ENCODE measurements at places on chromosomes 1 and 21. TPM values are rescaled to one million over a fixed set of nuclear protein-coding genes. Genes with fewer than 3 reads are reported as not detected.

GRCh38 chr1:19370453-19371170 is 58.5 kb downstream of the SLC66A1 start:
- no peak for DNase-seq
- no peak overlapping the region for H3K4me3 ChIP-seq
- H3K27ac ChIP-seq = no peak overlapping the region
- no peaks in the 10 kb centered on the region for H3K27me3 ChIP-seq

GRCh38 chr1:181804989-181805388 is 256.5 kb downstream of the ZNF648 start:
- no peak for DNase-seq
- no peaks in the 10 kb centered on the region for H3K27me3 ChIP-seq
- no peaks in the 10 kb centered on the region for H3K36me3 ChIP-seq
- no peaks in the 10 kb centered on the region for H3K4me1 ChIP-seq

- no peak overlapping the region for H3K4me3 ChIP-seq
- DNase-seq = no peak
- H3K27ac ChIP-seq = no peak overlapping the region
- no peaks in the 10 kb centered on the region for H3K36me3 ChIP-seq
- H3K27me3 ChIP-seq = no peaks in the 10 kb centered on the region
- H3K4me1 ChIP-seq = peaks cover 3% of the 10 kb centered on the region
Measured at GRCh38 chr1:89005286-89006151, 13.1 kb upstream of the KYAT3 start.

SNX7 gene
- total RNA-seq = 23.8 TPM

GCSAML gene
- not detected for total RNA-seq

GNPAT gene
- 39.4 TPM for total RNA-seq
